ENCODE measurements at places on chromosomes 4 and X.
A peak's percentile ranks its signal among the peaks of the same experiment; 100 is the strongest.

- no peak for DNase-seq
Observed at GRCh38 chr4:139509727-139510410, 46.1 kb downstream of the SETD7 start.

GRCh38 chr4:8315435-8316250 lies 46.1 kb downstream of the HTRA3 start:
- peak; percentile 77 for DNase-seq

GRCh38 chr4:51923343-51923742 lies 80.4 kb downstream of the DCUN1D4 start:
- no peak for DNase-seq

DNA sequence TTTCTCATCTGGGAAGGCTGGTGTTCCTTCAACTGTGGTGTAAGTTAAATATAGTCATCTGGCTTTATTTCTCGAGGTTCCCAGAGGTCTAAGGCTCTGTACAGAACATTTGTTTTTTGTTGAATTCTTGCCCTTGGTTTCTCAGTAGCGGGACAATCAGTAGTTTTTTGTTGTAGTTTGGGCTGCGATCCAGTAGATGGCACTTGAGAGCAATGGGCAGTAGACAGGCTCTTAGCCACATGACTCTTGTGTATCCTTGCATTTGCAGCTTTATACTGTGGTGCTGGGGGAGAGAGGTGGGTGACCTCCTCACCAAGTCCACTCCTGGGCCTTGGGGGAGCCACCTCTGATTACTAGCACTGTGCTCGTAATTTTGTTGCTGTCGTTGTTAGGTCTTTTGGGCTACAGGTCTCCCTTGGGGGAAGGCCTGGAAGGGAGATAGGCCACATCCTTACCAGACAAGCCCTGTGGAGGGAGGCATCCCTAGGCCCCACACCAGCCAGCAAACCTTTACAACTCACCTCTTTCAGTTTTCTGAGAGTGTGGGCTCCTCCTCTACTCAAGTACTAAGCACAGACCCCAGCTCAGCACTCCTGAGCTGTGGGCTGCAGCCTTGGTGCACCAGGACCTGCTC lies 8.1 kb downstream of the ETDB start:
- no peak for DNase-seq

- no peak for DNase-seq
Observed at GRCh38 chrX:8914681-8915080, 113.5 kb upstream of the FAM9A start.

DNA sequence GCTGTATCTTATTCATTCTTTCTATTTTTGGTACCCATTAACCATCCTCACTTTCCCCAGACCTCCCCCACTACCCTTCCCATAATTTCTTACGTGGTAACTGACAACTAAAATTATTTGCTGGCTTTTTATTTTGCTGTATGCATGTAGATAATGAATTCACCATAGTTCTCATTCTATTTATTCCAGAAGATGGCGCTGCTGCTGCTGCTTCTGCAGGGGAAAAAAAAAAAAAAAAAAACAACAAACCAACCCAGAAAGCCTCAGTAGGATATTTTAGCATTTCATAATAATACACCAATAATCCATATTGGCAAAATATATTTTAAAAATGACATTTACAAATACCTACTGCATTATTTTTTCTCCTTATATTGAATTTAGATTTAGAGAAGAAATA lies 416.6 kb upstream of the MAGEB18 start:
- DNase-seq = no peak

- DNase-seq = no peak
Observed at GRCh38 chr4:90602726-90603125, 475.5 kb downstream of the CCSER1 start.

DNA sequence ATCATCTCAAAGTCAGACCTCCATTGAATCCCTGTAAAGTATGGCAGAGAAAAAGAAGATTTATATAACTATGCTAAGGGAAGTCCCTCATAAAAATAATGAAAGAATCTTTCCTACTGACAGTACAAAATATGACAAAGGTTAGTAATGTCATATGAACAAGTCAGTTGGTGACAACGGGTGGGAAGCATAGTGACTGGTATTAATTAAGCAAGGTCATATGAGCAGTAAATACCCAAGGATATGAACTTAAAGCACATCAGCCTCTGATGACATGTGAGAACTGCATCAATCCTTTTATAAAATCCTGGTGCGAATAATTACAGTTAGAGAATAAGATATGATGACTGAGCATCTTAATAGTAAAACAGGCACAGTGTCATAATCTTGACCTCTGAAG lies 364.8 kb upstream of the GALNTL6 start:
- no peak for DNase-seq

DNA sequence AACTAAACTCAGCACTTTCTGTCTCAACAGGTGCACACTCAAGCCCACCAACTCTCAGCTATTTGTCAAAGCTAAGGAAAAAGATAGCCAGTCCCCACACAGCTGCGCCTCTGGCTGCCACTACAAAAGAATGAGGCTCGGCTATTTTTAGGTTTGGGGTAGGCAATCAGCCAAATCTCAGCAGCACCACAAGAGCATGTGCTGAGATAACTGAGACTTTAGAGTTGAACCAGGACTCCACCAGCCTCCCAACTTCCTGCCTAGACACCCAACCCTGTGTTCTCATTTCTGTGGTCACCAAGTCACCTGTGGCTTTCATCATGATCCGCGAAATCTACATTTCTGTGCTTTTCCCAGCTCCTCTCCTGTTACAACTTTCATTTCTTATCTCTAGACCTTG lies 28.0 kb downstream of the DMD start:
- no peak for DNase-seq

- no peak for DNase-seq
Observed at GRCh38 chr4:1855333-1856070, 454 bp downstream of the LETM1 start.

- no peak for DNase-seq
Observed at GRCh38 chr4:29220761-29221160, 1499.4 kb upstream of the PCDH7 start.

DNA sequence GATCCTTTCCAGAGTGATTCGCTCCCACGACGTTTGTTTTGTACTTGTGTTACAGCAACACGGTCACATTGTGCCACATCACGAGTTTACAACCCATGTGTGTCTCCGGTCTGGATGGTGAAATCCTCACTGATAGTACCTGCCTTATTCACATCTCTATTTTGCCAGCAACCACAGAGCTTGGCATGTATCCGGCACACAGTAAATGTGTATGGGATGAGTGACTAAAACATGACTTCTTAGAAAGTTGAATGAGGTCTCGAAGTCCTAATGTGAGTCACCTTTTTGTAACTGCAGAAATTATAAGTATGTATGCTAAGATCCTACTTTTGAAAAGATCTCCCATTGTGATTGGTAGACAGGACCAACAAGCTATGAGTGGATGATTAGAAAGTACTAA lies 7.5 kb downstream of the STOX2 start:
- DNase-seq = no peak

GRCh38 chr4:6179362-6179761 lies 21.0 kb downstream of the JAKMIP1 start:
- DNase-seq = no peak

- DNase-seq = no peak
Observed at GRCh38 chr4:123587983-123588494, 191.4 kb downstream of the SPRY1 start.

DNA sequence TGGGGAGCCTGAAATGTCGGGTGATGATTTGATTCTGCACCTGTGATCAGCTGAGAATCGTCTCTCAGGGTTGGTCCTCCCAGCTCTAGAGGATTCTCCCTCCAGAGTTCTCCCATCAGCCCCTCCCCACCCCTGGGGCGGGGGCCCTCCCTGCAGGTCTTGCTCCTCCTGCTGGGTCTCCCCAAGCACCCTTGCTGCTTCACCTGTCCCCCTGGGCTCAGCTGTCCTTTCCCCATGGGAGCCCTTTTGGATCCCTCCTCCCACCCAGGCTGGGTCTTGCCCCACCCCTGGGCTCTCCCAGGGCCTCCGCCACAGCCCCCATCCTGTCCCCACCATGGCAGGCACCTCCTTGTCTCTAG lies 22.2 kb downstream of the PSAPL1 start:
- DNase-seq = peak; percentile 49

GRCh38 chrX:150226223-150226965 lies 136.7 kb upstream of the MAMLD1 start:
- no peak for DNase-seq

DNA sequence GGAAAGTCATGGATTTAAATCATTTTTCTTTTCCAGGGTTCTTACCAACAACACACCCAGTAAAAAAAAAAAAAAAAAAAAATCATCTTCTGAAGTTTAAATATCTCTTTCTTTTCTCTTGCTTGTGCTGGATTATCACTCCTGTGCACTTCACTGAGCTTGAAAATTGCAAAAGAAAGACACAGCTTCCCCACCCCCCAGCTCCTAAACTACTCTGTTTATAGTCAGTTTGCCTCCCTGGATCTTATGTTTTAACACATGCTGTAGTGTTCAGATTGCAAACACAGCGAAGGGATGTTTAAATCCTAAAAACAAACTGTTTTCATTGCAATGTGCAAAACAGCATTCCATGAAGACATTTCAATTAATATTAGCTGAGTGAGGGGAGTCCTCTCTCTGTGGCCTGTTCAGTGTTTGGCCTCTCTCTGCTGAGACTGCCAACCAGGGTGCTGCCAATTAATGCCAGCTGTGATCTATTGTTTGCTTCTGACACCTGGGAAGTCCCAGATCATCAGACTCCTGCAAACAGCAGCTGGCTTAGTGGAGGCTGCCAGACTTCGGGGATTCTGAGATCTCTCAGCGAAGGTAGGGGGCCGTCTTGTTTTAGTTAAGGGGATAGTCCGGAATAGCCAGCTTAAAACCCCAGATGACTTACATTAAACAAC lies 171.1 kb upstream of the PITX2 start:
- DNase-seq = no peak

- DNase-seq = no peak
Observed at GRCh38 chr4:113678641-113679040, 82.9 kb downstream of the CAMK2D start.

- no peak for DNase-seq
Observed at GRCh38 chrX:134669378-134670098, 11.3 kb upstream of the PLAC1 start.

GRCh38 chrX:105273326-105273725 lies 52.8 kb upstream of the TEX13A start:
- DNase-seq = no peak

DNA sequence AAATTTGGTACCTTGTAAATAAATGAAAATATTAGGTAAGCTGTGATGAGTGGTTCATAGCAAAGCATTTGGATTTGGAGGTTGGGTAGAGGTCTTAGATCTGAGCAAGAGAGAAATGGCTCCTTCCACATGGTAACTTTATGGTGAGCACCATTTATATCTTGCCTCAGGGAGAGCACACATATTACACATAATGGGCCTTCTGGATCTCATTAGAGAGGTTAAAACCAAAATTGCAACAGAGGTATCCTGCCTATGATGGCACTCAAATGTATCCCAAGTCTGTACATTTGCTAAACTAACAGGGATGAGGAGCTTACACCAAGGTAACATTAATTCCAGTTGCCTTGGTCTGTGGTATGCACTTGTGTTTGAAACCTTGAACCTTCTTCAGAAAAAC lies 87.1 kb upstream of the PUDP start:
- no peak for DNase-seq

- peak; percentile 87 for DNase-seq
Observed at GRCh38 chr4:165378745-165379677, at the start of gene CPE. Gene CPE, plus strand, starts transcription at chr4:165379008. Its CDS starts 214 bp downstream, at chr4:165379222.

GRCh38 chr4:37760840-37761239 lies 65.6 kb upstream of the PGM2 start:
- DNase-seq = no peak

DNA sequence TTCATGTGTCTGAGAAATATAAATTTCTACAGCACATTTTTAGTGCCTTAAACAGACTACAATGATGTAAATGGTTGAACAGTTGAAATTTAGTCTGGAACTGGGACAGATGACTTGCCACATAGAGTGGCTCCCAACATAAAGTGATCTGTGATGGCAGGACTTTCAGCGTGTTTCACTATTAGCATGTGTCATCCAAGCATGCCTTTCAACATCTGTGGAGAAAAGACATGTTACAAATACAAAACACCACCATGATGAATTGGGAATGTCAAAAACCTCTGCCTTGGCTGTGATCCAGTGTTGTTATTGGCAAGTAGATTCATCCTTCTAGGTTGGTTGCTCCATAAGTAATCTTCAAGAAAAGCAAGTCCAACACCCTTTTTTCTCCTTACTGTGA lies 348.7 kb downstream of the MAPK10 start:
- DNase-seq = no peak

- no peak for DNase-seq
Observed at GRCh38 chrX:39796856-39797255, 300.9 kb downstream of the BCOR start.

- no peak for DNase-seq
Observed at GRCh38 chr4:24511371-24512063, 72.8 kb downstream of the DHX15 start.

DNA sequence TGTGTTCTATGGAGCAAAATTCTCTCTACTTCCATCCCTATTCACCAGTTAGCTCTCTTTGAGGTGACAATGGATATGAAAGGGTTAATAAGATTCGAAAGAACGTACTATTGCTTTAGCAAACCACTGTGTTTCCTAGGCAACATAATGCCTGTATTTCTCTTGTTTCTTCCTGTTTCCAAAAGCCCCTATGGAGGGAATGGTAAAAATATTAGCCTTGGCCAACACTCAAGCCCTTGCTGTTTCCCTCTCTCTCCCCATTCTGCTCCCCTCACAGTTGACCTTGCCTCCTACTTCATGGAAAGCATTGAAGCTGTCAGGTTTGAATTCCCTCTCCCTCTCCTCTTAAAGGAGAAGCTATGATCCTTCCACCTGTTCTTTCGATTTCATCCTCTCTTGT lies 9.6 kb upstream of the PGRMC1 start:
- no peak for DNase-seq

- no peak for DNase-seq
Observed at GRCh38 chr4:153365003-153365402, 20.5 kb downstream of the MND1 start.

DNA sequence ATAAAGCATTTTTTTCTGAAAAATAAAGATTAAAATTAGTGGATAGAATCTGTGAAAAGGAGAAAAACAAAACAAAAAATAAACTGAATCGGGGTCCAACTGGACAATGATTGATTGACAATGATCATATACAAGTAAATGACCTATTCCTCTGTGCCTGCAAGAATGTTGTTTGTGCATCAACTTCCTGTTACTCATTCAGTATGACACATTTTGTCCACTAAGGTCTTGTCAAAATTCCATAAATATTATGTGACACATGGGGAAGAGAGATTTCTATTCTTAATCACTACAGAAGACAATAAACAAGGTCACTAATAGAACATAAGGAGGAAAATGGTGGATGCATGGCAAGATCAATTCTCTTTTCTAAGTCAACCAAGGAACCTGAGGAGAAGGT lies 54.9 kb downstream of the F8 start:
- no peak for DNase-seq

- no peak for DNase-seq
Observed at GRCh38 chrX:77404419-77404818, 42.8 kb upstream of the FGF16 start.

Measured in cardiac septum (tissue), 1 donor.